NCI-H1436 (cell line): ENCODE measurements at places on chromosomes 3 and 15.

- DNase-seq = no peak
Measured at GRCh38 chr15:29058903-29059539, 173.2 kb downstream of the APBA2 start.

- no peak for DNase-seq
Measured at GRCh38 chr15:72170691-72171090, 26.9 kb downstream of the GRAMD2A start.

DNA sequence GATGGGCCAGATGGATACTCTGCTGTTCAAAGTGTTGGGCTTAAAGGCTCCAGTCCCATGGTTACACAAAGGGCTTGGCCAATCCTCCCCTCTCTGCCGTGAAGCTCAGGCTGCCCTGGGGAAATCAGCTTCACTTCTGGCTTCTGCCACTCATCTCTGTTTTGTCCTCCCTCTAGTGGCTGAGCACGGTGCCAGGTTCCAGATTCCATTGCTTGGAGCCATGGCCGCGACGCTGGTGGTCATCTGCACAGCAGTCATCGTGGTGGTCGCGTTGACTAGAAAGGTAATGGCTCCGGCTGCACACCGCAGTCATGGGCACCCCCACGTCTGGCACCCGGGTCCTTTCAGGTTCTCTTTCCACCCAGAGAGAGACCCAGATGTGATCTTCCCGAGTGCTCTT, 5.6 kb downstream of the TIGIT start:
- DNase-seq = peak; percentile 21

- no peak for DNase-seq
Measured at GRCh38 chr3:112980080-112980479, 5.2 kb upstream of the CD200R1 start.

GRCh38 chr3:175951047-175951694, 1092.0 kb downstream of the NAALADL2 start:
- DNase-seq = no peak

GRCh38 chr3:23999012-23999641, 54.0 kb downstream of the NR1D2 start:
- peak; percentile 4 for DNase-seq
